ENCODE measurements at places on chromosomes 5 and 9. TPM values are rescaled to one million over a fixed set of nuclear protein-coding genes. Genes with fewer than 3 reads are reported as not detected.

GRCh38 chr5:14557203-14557770 lies 24.3 kb upstream of the OTULINL start:
- peaks cover 19% of the 10 kb centered on the region for H3K4me1 ChIP-seq
- no peak overlapping the region for H3K4me3 ChIP-seq
- peaks cover 10% of the 10 kb centered on the region for H3K27me3 ChIP-seq
- H3K36me3 ChIP-seq = no peaks in the 10 kb centered on the region
- DNase-seq = no peak
- H3K27ac ChIP-seq = no peak overlapping the region

Gene TEX48
- total RNA-seq = not detected

- no peak overlapping the region for H3K27ac ChIP-seq
- no peaks in the 10 kb centered on the region for H3K27me3 ChIP-seq
- no peaks in the 10 kb centered on the region for H3K36me3 ChIP-seq
- H3K4me3 ChIP-seq = no peak overlapping the region
- no peak for DNase-seq
These were observed 264.4 kb downstream of the SYK start for GRCh38 chr9:91066042-91066415.

Gene SAXO1
- total RNA-seq = 0.35 TPM

GRCh38 chr5:180640611-180640860 lies 8.9 kb downstream of the FLT4 start:
- H3K36me3 ChIP-seq = no peaks in the 10 kb centered on the region
- H3K4me3 ChIP-seq = no peak overlapping the region
- no peak for DNase-seq

- no peak for DNase-seq
- H3K27me3 ChIP-seq = no peaks in the 10 kb centered on the region
- no peaks in the 10 kb centered on the region for H3K4me1 ChIP-seq
- no peak overlapping the region for H3K27ac ChIP-seq
- H3K36me3 ChIP-seq = no peaks in the 10 kb centered on the region
- no peak overlapping the region for H3K4me3 ChIP-seq
These were observed 161.9 kb downstream of the TRIO start for GRCh38 chr5:14305045-14305444.

DNA sequence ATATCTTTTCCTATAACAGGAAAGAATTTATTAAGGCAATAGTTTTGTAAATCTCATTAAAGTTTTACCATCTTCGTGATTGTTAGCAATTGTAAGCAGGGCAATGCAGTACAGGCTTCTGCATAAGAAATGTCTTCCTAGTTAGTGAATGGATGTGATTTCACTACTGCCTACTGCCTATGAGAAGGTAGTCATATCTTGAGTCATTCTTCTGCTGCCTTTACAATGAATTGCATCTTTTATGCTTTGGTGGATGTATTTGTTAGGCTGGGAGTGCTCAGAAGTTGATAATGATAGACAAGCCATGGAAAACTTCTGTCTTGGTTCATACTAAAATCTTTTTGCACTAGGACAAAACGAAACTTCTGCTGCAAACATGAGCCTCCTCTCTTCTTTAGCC lies 128.0 kb downstream of the ADAMTSL1 start:
- no peaks in the 10 kb centered on the region for H3K27me3 ChIP-seq
- DNase-seq = no peak
- no peak overlapping the region for H3K4me3 ChIP-seq
- no peak overlapping the region for H3K27ac ChIP-seq

GRCh38 chr5:119063579-119064379 lies 7.1 kb upstream of the DMXL1 start:
- no peak for DNase-seq
- H3K4me1 ChIP-seq = no peaks in the 10 kb centered on the region
- no peak overlapping the region for H3K27ac ChIP-seq
- no peaks in the 10 kb centered on the region for H3K36me3 ChIP-seq

DNA sequence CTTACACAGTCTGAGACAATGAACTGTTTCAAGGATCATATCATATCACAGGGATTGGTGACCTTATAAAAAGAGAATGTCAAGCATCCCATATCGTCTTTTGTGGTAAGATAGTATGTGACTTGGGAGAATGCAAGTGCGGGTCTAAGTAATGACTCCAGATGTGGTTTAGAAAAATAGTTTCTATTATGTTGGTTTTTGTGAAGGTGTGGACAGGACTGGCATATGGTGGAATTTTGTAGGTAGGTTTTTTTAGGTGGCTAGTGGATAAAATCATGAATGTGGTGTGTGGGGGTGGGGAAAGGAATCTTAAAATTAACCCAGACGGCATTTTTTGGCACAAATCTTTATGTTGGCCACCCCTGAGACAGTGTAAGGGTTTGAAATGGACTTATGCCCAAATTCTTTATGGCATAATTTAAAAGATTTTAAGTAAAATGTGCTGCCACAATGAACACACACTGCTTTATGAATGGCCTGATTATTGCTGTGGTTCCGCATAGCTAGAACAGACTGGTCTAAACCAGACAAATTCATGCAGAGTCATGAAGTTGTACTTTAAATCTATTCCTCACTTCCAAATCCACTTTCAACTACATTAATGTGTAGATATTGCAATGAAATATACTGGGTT lies 204.8 kb upstream of the HAPLN1 start:
- H3K27ac ChIP-seq = no peak overlapping the region
- H3K4me3 ChIP-seq = no peak overlapping the region
- no peaks in the 10 kb centered on the region for H3K4me1 ChIP-seq
- no peak for DNase-seq
- no peaks in the 10 kb centered on the region for H3K27me3 ChIP-seq

Gene CTNND2
- not detected for total RNA-seq

DNA sequence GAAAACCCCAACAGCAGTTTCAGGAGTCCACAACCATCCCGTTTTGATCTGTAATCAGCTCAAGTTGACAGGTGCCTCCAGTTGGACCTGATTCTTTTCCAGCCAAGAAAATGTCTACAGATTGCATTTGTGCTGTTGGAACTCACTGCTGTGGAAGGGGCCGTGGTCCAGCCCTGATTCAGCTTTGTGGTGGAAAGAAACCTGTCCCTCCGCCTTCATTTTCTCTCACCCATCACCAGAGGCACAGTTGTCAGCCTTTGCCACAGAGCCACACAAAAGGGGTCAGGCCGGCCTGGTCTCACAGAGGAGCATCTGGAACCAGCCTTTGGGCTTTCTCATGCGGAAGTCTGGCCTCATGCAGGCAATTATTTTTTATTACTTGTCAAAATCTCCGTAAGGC lies 483.6 kb downstream of the GADD45G start:
- no peak overlapping the region for H3K27ac ChIP-seq
- no peak for DNase-seq
- no peaks in the 10 kb centered on the region for H3K36me3 ChIP-seq
- peaks cover 16% of the 10 kb centered on the region for H3K4me1 ChIP-seq

- H3K4me1 ChIP-seq = no peaks in the 10 kb centered on the region
- no peaks in the 10 kb centered on the region for H3K27me3 ChIP-seq
- H3K27ac ChIP-seq = no peak overlapping the region
- no peak for DNase-seq
- H3K4me3 ChIP-seq = no peak overlapping the region
- no peaks in the 10 kb centered on the region for H3K36me3 ChIP-seq
These were observed 76.0 kb downstream of the COL15A1 start for GRCh38 chr9:99019510-99020331.

- H3K27ac ChIP-seq = no peak overlapping the region
- DNase-seq = no peak
- H3K27me3 ChIP-seq = no peaks in the 10 kb centered on the region
- no peak overlapping the region for H3K4me3 ChIP-seq
- peaks cover 7% of the 10 kb centered on the region for H3K36me3 ChIP-seq
- H3K4me1 ChIP-seq = no peaks in the 10 kb centered on the region
These were observed 130.1 kb downstream of the RPS23 start for GRCh38 chr5:82147860-82148573.
